NCI-H1417 (cell line): ENCODE measurements at places on chromosomes 3 and 15.

GRCh38 chr3:122533931-122534334, 19.2 kb upstream of the KPNA1 start:
- no peak for DNase-seq

DNA sequence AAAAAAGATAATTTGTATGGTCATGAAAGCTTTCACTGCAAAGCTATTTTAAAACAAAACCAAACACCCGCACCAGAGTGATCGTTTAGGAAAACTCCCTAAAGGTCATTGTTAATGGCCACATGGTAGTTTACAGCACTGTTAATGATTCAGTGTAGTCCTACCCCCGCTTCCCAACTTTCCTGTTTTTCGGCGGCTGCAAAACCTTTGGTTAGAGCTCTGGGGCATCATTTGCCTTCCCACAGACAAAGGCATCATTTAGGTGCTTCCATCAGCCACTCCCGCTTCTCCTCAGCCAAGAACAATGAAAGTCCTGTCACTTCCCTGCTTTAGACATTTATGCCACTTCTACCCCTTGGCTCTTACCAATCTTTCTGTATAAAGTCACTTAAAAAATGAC, 10.6 kb downstream of the MELTF start:
- no peak for DNase-seq

DNA sequence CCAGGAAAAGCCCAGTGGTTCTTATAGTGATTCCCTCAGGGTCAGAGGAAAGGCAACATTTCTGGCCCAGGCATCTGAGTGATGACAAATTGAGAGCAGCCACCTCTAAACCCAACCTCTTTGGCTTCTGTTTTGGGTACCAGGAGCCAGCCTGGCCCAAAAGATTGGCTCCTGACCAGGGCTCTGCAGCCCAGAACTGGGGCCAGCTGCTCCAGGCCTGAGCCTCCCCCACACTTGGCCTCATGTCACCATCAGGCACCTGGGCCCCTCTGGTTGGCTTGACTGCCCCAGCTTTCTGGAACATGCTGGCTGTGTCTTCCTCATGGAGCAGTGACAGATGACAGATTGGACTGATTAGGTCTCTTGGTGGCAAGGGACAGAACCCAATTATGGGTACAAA, 26.0 kb upstream of the HCN4 start:
- DNase-seq = no peak

GRCh38 chr3:167148136-167148535, 232.0 kb downstream of the ZBBX start:
- DNase-seq = no peak

GRCh38 chr3:102715030-102715697, 280.3 kb downstream of the ZPLD1 start:
- no peak for DNase-seq

GRCh38 chr3:120428924-120429323, 21.9 kb downstream of the FSTL1 start:
- DNase-seq = no peak

DNA sequence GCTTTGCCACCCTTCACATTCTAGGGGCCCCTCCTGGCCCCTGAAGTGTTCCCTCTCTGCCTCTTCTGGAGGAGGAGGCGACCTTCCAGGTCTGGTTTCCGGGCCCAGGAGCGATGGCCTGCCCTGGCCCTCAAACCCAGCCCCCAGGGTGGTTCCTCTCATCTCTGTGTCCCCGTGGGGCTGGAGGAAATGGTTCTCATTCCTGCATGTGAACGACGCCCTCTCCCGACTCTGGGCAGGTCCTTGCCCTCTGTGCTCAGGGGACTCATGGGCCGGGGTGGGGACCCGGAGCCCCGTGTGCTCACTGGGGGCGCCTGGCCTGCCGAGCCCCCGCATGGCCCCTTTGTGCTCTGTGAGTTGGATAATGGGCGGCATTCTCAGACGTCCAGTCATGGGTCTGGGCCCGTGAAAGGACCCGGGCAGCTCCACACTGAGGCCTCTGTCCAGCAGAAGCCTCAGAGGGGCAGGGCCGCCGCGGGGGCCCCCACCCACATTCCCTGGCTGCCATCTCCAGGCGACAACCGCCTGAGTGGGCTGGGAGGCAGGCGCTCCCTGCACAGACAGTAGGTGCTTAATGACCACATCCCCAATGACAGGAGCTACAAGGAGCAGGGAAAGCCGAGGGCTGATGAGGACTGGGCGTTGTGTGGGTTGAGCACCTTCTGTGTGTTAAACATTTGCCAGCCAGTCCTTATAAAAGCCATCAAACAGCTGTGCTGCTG, 5.5 kb upstream of the PLXND1 start:
- DNase-seq = no peak
